ENCODE measurements at places on chromosomes 13 and 19.

GRCh38 chr19:3443840-3444694, 36.3 kb downstream of the SMIM24 start:
- DNase-seq = peak; percentile 80

DNA sequence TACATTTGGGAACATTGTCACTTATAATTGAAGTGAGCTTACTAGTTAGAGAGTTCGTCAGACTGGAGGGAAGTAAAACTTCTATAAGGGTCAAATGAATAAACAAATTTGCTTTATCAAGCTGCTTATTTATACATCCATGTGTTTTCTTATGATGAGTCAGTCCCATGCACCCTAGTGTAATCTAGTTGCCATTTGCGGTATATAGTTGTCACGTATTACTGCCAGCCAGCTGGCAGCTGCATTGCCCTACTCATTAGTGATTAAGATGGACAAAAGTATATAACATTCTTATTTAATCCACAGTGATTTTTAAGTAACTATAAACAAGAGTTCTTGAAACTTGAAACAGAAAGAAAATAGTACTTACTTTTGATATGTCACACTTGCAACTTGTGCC, 182.4 kb downstream of the GPC6 start:
- DNase-seq = no peak

DNA sequence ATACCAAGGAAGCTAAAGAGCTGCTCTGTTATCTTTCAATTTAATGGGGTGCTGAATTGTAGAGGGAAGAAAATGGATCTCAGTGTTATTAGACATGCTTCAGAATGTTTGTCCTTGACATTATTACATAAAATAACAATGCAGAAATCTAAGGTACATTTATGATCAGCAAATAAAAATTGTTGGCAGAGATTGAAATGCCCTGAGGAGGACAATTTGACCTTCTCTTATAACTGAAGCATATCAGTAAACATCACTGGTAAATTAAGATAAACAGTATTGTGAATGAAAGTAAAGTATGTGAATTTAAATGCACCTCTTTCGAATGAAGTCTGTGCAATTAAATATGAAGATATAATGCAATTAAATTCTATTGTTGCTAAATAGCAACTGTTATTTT, 1362.1 kb upstream of the ATXN8OS start:
- peak; percentile 57 for DNase-seq

DNA sequence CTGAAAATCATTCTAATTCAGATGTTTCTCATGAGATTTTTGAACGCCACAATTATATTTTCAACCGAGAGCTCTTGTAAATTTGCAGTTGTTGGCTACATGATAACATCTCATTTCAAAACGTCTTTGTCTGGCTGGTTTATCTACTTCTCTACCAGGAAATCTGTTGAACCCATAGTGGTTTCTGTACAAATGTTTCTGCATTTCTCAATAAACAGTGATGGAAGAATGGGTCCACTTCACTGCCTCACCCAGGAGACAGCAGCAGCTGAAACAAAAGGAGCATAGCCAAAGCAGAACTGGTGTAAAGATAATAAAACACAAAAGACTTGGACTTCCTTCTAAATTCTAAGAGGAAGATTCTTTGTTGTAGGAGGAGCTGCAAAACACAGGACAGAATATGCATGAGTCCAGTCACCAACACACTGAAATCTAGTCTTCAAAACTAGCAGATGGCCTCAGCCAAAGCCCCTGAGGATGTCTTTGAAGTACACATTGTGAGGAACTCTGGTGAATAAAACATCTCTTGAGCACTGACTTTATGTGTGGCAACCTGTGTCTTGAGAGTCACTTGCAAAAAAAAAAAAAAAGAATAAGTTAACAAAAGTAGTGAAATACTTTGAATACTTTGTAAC, 68.6 kb upstream of the FGF14 start:
- DNase-seq = no peak

- DNase-seq = no peak
Measured at GRCh38 chr19:47483200-47483599, 819 bp downstream of the KPTN start.

- DNase-seq = peak; percentile 24
Measured at GRCh38 chr19:29120466-29120865, 92.5 kb downstream of the UQCRFS1 start.

DNA sequence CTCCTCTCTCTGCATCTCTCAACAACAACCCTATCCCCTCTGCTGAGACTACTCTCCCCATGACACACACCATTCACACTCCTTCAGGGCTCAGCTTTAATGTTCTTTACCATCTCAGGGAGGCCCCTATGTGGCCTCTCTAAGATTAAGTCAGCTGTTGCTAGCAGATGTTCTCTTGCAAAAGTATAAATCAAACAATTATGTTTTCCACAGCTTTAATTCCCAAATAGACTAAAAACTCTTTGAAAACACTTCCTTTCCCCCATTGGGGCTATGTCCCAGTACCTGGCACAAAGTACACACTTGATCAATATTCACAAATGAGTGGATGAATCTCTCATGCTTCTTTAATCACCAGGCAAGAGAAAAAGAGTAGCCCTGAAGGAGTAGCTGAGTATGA, 5.1 kb downstream of the PEG3 start:
- DNase-seq = no peak

DNA sequence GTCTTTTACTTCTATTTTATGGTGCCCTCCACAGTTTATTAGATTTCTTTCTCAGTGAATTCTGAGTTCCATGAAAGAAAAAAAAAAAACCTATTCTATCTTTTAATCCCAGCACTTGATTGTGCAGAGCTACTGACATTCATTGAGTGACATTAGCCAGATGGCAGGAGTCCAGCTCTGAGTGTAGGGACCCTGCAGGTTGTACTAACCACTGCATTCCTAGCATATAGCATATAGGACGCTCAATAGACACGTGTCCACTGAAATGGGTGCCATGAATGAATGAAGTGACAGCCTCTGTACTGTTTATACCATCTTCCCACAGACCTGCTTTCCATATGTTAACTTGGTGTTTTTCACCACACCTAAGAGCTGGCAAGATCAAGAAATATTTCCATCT, 206.3 kb downstream of the RAP2A start:
- no peak for DNase-seq

DNA sequence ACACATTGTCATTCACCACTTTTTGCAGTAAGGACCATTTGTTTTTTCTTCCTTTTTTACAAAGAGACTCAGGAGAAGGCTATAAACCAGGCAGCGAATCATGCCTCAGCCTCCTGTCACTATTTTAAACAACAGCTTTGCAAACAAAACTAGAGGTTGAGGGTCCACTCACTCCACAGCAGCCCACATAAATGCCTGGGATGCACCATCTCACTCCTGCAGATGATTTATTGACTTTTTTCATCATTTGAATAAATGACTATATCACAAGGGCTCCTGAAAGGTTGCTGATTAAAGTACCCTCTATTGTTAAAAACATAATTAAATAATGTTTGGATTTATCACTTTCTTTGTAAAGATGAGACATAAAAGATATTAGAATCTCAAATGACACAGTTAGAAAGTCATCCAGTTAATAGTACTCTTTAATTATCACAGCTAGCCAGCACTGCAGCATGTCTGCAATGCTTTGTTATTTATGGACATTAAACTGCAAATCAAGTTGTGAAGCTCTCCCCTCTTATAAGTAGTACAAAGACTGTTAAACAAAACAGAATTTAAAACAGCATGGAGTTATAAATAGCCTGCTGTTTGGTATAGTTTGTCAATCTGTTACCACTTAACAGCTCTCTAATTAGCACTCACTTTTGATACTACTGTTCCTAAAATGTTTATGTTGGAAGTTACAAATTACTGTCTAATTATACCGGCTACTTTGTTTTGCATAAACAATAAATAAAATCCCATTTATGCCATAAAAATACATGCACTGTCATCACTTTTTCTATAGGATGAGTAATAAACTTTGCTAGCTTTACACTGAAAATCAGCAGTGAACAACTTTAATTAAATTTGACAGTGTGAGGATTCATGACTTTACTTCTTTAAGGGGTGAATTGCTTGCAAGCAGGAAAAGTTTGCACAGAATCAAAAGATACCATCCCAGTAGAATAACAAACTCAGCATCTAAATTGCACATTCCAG, 853.2 kb downstream of the UQCRFS1 start:
- no peak for DNase-seq

DNA sequence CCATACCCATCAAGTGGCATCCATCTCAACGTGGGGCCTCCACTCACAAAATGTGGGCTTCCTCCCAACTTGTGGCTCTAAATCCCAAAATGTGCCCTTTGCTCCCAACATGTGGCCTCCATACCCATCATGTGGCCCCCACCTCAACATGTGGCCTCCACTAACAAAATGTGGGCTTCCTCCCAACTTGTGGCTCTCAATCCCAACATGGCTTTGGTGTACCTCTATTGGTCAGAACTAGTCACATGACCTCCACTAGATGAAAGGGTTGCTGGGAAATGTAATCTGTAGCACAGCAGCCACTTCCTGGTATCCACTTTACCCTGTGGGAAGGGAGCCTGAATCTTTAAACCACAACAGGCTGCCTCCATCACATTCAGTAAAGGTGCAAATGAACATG, 10.1 kb upstream of the ACER1 start:
- DNase-seq = no peak

DNA sequence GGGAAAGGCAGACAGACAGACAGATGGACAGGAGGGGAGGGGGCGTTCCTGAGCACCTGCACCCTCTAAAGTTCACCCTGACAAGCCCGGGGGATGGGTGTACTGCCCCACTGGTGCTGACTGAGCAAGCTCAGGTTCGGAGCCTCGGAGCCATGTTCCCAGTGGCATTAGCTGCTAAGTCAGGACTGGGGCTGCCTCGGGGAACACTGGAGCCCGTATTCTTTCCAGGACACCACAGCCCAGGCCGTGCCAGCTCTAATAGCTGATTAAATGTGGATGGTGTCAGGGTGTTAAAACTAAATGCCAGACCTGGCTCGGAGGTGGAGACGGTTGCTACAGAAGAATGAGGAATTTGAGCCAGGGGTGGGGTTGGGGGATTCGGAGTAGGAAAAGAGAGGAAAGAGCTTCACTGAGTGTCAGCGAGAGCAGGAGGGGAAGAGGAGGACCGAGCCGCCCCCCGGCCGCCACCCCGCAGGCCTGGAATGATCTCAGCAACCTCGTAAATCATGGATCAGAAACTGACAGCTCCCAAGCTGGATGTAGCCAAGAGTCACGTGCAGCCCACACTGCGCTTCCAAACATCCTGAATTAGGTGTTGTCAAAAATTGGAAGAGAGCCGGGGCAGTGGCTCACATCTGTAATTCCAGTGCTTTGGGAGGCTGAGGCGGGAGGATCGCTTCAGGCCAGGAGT, 10.4 kb downstream of the MAP2K2 start:
- no peak for DNase-seq

DNA sequence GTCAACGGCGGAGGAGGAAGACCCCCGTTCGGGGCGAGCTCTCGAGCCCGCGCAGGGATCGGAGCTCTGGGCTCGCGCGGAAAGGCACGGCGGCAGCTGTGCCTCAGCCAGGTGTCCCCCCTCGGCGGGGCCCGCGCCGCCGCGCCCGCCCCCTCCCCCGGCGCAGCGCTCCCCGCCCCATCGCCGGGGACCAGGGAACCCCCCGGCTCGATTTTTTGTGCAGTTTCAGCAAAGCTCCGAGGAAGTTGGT, 110.0 kb downstream of the KCNRG start:
- no peak for DNase-seq

- no peak for DNase-seq
Measured at GRCh38 chr19:43616306-43616705, 3.1 kb downstream of the ZNF428 start.

GRCh38 chr13:74620308-74620707, 486.1 kb upstream of the KLF12 start:
- no peak for DNase-seq

DNA sequence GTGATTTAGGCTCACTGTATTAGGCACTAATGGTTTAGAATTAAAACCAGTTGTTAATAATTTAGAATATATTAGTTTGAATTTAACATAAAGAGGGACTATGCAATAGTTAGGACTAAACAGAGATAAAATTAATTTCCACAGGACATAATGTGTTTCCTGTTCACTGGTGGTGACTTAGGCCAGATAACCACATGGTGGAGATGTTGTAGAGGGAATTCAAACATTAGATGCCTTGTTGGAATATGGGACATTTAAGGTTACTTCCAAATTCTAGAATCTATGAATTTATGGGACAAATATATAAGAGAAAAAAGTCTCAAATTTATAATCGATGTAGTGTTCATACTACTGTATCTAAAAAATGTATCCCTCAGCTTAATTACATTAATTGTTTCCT, 615.5 kb upstream of the KLHL1 start:
- peak; percentile 77 for DNase-seq

DNA sequence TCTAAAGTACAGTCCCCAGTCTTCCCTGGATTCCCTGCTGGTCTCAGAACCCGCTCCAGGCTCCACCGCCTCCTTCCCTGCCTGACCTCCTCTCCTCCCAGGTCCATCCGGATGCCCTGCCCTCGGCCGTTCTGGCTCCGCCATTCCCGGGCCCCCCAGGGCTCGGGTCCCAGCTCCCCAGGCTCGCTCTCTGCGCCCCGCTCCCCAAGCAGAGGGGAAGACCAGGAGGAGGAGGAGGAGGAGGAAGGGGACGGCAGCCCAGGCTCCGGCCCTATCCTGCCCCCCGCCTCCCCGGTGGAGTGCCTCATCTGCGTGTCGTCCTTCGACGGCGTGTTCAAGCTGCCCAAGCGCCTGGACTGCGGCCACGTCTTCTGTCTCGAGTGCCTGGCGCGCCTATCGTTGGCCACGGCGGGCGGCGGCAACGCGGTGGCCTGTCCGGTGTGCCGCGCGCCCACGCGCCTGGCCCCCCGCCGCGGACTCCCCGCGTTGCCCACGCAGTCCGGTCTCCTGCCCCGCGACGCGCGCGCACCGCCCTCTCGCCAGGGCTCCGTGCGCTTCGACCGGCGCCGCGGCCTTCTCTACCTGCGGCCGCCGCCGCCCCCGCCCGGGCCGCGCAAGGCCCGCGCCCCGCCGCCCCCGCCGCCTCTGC, 647 bp downstream of the RNF225 start:
- no peak for DNase-seq

DNA sequence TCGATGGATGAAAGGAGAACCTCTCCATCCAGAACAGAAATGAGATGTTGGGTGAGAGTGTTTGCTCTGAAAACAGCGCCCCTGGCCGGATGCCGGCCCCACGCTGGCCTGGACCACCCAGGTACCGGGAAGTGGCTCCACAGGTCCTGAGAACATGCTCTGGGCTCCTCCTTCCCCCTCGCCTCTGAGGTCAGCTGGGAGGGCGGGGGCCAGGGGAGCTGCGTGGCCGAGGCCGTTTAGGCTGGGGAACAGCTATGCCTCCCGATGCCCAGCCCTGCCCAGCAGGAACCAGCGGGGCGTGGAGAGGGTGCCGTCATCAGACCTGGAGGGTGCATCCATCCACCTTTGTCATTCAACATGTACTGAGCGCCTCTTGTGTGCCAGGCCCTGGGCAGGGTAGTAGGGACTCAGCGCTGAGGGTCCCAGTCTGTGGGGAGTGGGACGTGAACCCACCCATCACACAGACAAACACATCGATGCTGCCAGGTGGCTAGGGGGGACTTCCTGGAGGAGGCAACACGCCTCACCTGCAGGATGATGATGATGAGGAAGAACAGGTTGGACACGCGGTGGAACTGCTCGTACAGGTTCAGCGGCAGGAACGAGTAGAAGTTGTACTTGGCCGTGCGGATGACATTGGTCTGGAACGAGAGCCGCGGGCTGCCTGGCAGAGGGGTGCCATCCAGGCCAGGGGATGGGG, 4.2 kb downstream of the ATP8B3 start:
- no peak for DNase-seq
